KBM-7 (cell line): ENCODE measurements at places on chromosomes 16 and 17.

DNA sequence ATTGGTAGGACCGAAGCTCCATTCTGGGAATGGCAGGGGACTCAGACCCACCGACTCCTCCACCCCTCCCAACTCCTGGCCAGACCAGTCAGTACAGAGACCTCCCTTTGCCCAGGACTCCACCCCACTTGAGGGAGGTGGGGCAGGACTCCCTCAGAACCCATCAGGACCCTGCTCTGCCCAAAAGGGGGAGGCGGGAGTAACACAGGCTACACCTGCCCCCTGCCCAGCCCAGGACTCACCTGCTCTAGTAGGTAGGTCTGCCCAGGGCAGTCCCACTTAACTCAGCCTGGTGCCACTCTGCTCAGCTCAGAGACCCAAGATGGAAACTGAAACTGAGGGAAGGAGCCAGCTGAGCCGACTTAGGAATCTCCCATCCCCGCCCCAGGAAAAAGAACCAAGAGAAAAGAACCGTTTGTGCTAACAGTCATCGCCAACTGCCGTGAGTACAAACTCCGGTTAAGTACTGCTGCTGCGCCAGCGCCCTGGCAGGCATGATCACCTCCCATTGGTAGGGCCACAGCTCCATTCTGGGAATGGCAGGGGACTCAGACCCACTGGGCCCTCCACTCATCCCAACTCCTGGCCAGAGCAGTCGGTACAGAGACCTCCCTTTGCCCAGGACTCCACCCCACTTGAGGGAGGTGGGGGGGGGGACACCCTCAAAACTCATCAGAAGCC is 503 bp downstream of the DHX58 start:
- DNase-seq = no peak

DNA sequence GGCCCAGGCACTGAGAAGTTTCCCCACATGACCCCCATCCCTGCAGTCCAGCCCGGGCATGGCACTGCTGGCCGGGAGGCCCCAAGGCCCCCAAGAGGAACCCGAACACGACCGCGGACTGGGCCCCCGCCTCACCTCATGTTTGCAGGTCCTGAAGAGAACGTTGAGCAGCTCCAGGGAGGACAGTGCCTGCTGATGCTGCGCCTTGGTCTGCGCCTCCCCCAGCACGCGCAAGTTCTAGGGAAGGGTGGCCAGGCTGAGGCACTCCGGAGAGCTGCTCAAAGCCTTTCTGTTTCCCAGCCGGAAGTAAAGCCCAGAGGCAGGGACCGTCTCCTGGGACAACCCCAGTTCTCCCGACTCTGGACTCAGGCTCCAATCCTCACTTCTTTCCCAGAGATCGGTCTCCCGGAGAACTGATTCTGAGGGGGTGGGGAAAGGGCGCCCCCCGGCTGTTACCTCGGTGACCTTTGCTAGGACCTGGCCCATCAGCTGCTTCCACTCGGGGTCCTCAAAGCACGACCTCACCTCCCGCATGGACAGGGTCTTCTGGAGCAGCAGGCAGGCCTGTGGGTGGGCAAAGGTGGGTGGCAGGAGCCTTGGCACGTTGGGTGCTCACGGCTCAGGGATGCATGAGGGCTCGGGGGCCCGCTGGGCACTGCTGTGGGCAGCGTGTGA is 13.7 kb downstream of the MYBBP1A start:
- no peak for DNase-seq

- no peak for DNase-seq
Observed at GRCh38 chr16:86519007-86519648, 8.8 kb downstream of the FOXF1 start.

- DNase-seq = no peak
Observed at GRCh38 chr17:10735251-10735650, 5.4 kb upstream of the TMEM220 start.

GRCh38 chr17:30443721-30444120 is 33.5 kb upstream of the GOSR1 start:
- DNase-seq = no peak

- no peak for DNase-seq
Observed at GRCh38 chr16:30785126-30786106, 1.6 kb downstream of the ZNF629 start.

GRCh38 chr16:50015631-50016030 is 9.4 kb upstream of the CNEP1R1 start:
- no peak for DNase-seq
